Retinal pigment epithelial cell (primary cell): ENCODE measurements at places on chromosomes 12 and 14.

DNA sequence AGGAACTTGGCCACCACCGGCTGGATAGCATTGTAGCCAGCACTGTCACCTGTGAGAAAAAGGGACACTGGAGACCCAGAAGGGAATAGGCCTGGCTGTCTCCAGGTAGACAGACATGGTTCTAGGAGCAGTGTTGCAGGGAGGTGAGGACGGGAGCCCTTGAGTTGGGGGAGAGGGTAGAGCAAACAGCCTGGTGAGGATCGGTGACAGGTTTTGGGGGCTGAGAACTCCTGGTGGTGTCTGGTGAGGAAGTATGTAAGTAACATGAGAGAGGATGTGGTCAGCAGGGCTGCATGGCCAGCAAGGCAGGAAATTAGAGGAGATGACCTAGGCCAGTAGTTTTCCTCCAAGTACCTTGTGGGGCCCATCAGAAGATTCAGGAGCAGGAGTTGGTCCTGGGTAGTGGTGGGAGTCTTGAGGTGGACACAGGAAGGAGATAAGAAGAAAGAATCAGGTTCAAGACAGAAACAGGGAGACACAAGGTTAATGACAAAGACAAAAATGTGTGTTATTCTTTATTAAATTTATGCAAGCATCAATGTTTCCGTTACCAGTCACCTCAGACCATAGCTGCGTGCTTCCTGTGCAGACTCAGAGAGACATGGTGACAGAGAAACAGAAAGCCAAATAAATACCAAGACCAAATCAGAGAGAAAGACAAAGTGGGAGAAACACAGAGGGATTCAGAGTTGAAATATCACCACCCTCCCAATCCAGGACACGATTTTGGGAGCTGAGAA lies at the start of gene ARHGAP9:
TSS of gene ARHGAP9 (minus strand) at position 491 of the 740 bp plus-strand sequence. CDS start at position 31, 460 bp downstream.
- DNase-seq, result no peak

- DNase-seq, result no peak
These were observed 4.8 kb downstream of the PHB2 start for GRCh38 chr12:6965714-6966113.

DNA sequence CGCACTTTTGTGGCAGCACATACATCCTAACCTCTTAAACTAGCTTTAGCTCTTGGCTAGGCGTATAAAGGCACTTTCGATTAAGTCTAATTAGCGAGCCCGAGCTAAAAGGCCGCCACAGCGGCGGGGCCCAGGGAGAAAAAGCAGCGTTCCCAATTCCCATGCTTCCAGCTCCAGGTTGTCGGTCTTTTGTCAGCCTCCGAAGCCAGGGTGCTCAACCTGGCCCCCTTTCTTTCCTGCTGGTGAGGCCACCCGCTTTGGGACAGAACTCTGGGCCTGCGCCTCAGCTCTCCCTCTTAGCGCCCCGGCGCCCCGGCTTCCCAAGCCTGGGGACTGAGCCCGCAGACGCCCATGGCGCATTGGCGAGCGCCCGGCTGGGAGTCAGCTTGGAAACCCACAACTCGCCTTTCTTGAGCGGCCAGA lies 33.3 kb upstream of the TBX5 start:
- DNase-seq, result no peak

GRCh38 chr12:87812681-87813080 lies 216.5 kb downstream of the C12orf50 start:
- no peak for DNase-seq

GRCh38 chr12:12217018-12217359 lies 49.9 kb downstream of the LRP6 start:
- no peak for DNase-seq

- no peak for DNase-seq
These were observed 15.2 kb downstream of the DCAF4 start for GRCh38 chr14:72941286-72941985.

- DNase-seq, result no peak
These were observed 18.6 kb downstream of the C12orf75 start for GRCh38 chr12:105349138-105349537.

- DNase-seq, result no peak
These were observed 125.2 kb downstream of the SLC25A47 start for GRCh38 chr14:100448376-100448775.

- DNase-seq, result peak; percentile 50
These were observed 21.2 kb upstream of the FOXJ2 start for GRCh38 chr12:8011331-8011730.

DNA sequence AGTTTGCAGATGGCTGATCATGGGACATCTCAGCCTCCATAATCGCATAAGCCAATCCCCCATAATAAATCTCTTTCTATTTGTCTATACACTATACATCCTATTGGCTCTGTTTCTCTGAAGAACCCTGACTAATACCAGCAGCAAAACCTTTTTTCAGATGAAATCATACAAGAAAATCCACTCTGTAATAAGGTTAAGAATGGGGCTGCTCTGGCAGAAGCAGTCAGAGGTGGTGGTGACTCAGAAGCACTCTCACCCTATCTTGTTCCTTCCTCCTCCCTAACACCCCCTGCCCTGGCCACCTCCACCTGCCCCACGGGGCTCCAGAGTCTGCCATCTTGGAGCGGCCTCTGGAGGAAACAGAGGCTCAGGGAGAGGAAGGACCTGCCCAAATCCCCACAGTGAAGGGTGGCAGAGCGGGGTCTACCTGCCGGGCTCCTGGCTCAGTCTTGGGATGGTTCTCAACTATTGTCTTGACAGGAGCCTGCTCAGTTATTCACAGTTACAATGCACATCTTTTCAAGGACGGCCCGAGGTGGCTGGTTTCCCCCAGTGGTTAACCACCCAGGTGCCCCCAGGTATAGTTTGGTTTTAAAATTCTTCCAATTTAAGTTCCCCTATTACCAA lies 109.3 kb upstream of the EVL start:
- DNase-seq, result no peak

DNA sequence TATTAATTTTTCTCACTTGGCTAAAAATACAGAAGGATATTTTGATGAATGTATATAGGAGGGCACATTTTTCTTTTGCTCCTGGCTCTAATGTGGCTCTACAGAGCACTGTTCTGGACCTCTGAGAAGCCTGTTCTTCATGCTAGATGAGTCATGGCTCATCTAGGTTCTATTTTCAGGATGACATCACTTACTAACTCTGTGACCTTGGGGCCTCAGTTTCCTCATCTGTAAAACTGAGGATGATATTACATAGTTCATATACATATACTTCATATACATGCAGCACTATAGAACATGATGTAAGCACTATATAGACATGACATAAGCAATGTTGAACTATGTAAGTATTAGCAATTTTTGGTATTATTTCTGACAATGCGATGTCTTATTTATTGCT lies 35.8 kb downstream of the SOCS2 start:
- DNase-seq, result no peak

- no peak for DNase-seq
These were observed 85.7 kb downstream of the PPP2R5E start for GRCh38 chr14:63457498-63457897.

DNA sequence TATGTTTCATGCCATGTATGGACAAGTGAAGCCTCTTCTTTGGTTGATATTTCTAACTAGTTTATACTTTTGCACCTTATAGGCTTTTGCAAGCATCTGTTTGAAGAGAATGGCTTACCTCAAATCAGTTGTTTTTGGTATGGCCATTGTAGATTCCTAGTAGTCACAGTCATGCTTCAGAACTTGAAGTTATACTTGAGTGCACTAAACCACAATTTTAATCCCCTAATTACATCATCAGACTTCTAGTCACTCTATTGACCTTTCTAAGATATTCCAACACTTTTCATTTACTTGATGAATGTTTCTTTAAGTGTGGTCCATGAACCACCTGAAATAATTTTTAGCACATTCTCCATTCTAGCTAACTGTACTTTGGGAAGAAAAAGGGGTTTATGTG lies 18.6 kb upstream of the KLRB1 start:
- peak; percentile 76 for DNase-seq

DNA sequence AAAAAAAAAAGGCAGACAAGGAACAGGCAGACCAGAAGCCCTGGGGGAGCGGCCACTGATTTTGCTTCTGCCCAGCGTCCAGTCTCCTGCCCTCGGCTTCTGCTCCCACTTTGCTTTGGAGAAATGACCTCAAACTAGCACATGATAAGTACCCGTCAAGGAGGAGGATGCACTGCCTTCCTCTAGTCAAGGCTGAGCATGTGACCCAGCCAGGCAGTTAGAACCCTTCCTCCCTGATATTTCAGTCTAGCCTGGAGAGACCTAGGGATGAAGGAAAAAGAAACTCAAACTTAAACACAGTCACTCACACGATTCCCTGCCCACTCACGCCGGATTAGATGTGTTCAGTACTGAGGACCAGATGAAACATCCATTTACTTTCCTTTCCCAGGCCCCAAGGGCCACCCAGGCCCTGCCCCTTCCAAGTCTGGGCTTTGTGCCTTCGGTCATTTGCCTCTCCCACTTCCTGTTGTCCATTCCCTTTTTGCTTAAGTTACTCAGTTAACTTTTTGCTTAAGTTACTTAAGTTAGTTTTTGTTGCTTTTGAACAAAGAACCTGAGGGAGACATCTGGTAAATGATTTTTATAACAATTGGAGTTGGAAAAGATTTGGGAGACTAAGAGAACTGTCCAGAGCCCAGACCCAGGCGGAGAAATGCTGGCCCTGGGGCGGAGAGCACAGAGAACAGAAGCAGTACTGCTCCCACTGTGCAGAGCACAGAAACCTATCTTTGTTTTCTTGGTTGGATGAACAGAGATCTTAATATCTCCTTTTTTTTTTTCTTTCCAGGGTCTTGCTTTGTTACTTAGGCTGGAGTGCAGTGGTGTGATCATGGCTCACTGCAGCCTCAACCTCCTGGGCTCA lies 23.0 kb upstream of the TTC7B start:
- DNase-seq, result no peak

DNA sequence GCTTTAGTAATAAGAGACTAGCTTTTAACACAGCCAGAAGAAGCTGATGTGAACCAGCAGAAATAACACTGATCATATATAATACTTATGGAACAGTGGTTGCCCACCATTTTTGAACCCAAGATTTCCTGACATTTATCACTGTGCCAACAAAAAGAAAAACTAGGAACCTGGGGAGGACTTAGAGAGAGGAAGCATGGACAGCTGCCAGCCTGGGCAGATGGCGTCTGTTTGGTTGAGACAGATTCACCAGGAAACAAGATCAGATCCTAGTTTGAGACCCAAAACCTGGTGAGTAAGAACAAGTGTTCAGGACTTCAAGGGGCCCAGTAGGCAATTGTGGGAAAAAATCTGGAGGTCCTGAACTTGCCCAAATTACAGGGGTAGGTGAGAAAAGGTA lies 95.3 kb downstream of the BICD1 start:
- no peak for DNase-seq

GRCh38 chr14:102828151-102828550 lies 50.9 kb downstream of the TRAF3 start:
- DNase-seq, result no peak

- no peak for DNase-seq
These were observed 35.1 kb downstream of the ST8SIA1 start for GRCh38 chr12:22299294-22299912.

GRCh38 chr12:106118-106591 lies 39.6 kb downstream of the IQSEC3 start:
- no peak for DNase-seq

DNA sequence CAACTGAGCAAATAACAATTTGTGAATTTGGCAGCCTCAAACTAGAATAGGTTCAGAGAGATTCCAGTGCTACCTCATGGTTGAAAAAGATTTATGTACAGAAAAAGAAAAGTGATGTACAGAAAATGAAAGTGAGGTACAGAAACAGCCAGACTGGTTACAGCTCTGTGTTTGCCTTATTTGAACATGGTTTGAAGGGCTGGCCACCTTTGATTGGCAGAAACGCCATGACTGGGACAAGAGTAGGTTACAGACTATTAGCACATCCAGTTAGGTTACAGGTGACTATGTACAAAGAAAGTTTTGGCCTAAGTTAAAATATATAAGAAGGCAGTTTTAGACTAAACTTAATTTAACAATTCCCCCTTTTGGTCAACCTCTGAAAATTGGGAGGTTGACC lies 309.4 kb downstream of the BTG1 start:
- DNase-seq, result no peak

- peak; percentile 27 for DNase-seq
These were observed 20.2 kb downstream of the P2RX2 start for GRCh38 chr12:132638541-132639408.

GRCh38 chr12:91072931-91073330 lies 15.1 kb upstream of the KERA start:
- DNase-seq, result no peak

GRCh38 chr14:93991212-93991611 lies 5.9 kb upstream of the CCDC197 start:
- DNase-seq, result no peak

- DNase-seq, result no peak
These were observed 282.1 kb downstream of the TMTC2 start for GRCh38 chr12:82968631-82969367.

DNA sequence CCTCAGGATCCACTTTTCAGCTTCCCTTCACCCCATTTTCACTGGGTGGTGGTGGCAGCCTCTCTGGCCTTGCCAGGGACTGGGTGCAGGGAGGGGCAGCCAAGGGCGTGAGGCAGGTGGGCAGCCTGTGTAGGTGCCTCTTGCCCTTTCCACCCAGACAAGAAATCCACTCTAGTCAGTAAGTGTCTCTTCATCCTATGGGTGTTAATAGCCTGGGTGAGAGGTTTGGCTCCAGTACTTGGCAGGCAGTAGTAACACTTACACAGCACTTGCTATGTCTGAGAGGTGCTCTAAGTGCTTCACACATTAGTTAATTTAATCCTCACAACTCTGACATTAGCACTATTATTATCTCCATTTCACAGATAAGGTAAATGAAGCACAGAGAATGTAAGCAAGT lies 171.9 kb downstream of the EMP1 start:
- no peak for DNase-seq

DNA sequence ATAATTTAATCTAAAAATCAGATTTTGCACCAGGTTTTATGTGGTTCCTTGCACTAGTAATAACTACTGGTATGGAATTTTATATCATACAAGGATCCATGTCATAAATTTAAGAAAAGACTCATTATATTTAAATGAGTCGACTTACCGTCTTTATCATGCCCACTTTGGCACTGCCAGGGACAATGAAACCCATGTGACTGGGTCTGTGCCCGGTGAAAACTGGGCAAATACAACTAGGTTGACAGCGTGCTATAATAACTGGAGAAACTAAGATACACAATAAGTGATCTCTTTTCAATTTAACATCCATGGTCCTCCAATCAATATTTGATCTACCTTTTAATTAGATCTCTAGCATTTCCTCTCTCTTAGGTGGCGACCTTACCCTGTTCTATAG lies 64.5 kb downstream of the ACADS start:
- no peak for DNase-seq

- DNase-seq, result no peak
These were observed 7.1 kb upstream of the ARL1 start for GRCh38 chr12:101414533-101415119.

- DNase-seq, result no peak
These were observed 22.2 kb downstream of the PLBD1 start for GRCh38 chr12:14545144-14546124.

DNA sequence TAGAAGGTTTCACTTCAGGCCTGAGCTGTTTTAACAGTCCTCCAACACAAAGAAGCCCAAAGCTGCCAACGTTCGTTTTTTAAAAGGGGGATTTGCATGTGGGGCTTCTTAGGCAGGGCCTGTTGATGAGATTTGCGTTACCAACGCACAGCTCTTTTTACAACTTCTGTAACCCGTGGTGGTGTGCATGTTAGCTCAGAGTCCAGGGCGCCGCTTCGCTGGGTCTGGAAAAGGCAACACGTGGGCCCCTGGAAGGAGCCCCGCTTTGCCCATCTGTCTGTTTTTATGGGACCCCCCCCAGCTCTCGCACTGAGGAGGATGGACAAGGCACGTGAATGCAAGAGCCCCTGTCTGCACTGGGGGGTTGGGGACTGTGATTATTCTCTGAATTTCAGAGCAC lies 84.0 kb downstream of the ESR2 start:
- DNase-seq, result no peak

- DNase-seq, result no peak
These were observed 18.4 kb downstream of the PWP1 start for GRCh38 chr12:107704041-107704440.

GRCh38 chr12:76444408-76444984 lies 96.3 kb upstream of the BBS10 start:
- no peak for DNase-seq
